Activated T-cell treated with anti-CD3 and anti-CD28 coated beads for 1 hour (primary cell): ENCODE measurements at places on chromosomes 11 and 22.

GRCh38 chr11:44561275-44561805 is 4.1 kb upstream of the CD82 start:
- no peak for DNase-seq

DNA sequence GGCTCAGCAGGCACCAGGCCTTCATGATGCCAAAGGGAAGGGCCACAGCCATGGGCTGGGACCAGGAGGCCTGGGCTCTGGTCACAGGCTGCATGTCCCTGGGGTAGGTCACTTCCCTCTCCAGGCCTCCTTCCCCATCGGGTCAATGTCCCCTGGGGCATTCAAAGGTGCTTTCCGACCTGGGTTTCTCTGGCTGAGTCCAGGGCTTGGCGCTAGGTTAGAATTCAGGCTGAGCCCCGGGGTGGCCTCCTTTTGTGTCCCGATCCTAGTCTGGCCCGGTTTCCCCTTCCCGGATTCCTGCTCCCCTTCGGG is 12.2 kb downstream of the MAFF start:
- DNase-seq, result no peak

- DNase-seq, result no peak
Measured at GRCh38 chr22:25404556-25404927, 159.9 kb upstream of the GRK3 start.

- no peak for DNase-seq
Measured at GRCh38 chr11:125335106-125335505, 161.0 kb downstream of the FEZ1 start.

DNA sequence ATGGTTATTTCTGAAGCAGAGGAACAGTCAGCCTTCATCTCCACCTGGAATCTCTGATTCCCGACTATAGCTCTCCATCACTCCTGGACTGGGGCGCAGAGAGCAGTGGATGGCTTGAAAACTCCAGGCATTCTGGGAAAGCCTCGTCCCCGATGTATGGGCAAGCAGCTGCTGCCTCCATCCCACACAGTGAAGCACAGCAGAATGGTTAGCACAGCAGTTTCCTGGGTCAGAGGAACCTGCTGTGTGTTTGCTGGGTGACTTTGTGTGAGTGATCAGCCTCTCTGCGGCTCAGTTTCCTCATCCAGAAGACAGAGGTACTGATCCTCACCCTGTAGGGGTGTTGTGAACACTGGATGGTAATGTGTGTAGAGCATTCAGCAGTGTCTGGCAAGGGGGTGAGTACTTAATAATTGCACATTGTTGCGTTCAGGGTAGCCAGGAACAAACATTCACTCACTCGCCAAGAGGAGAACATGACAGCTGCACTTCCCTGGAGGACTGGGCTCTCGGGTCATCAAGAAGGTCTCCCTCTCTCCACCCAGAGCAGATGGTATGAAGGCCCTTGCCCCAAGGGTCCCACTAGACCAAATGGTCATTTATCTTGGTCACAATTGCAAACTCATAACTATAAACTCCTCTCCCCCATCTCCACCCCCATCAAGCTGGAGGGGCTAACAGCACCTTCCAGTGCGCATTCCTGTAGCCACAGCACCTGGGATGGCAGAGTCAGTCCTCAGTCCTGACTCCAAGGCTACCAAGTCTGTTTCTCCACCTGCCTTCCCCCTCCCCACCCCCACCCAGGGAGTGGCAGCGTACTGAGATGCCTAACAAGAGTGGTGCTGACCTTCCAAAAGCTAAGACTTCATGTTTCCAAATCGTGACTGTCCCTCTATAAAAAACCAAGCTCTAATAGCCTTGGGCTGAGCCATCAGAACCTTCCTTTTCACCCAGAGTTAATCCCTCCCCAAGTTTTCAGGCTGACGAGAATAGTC is 1.5 kb upstream of the CHST1 start:
- no peak for DNase-seq

GRCh38 chr11:47340010-47340409 is 12.5 kb downstream of the MYBPC3 start:
- DNase-seq, result no peak

GRCh38 chr11:73085189-73085875 is 56.8 kb downstream of the FCHSD2 start:
- no peak for DNase-seq

GRCh38 chr11:66489636-66490035 is 9.4 kb downstream of the DPP3 start:
- DNase-seq, result no peak

- no peak for DNase-seq
Measured at GRCh38 chr11:623999-624704, 603 bp downstream of the CDHR5 start.
